Smooth muscle cell of the coronary artery (primary cell): ENCODE measurements at places on chromosomes 1 and 21. TPM values are rescaled to one million over a fixed set of nuclear protein-coding genes. Genes with fewer than 3 reads are reported as not detected.

Gene SPRR2E
- not detected in 2 replicates for total RNA-seq

Gene CLCNKA
- total RNA-seq = 0.08 and 0.35 TPM in 2 replicates

Gene OR2L8
- not detected in 2 replicates for total RNA-seq

Gene ERVH48-1
- not detected in 2 replicates for total RNA-seq

Gene NTNG1
- total RNA-seq = 0.08 and 17.3 TPM in 2 replicates

Gene INTS7
- 9.5 and 11.6 TPM in 2 replicates for total RNA-seq
